H9 (cell line): ENCODE measurements at places on chromosomes 5 and 9. TPM values are rescaled to one million over a fixed set of nuclear protein-coding genes. Genes with fewer than 3 reads are reported as not detected.
A peak's percentile ranks its signal among the peaks of the same experiment; 100 is the strongest.

- 0 out of 2 replicates have a peak, but pooled peaks cover 4% of the 10 kb centered on the region for H3K4me1 ChIP-seq
- H3K4me3 ChIP-seq: no peak overlapping the region
- no peak overlapping the region for H3K27ac ChIP-seq
- H3K27me3 ChIP-seq: no peaks in the 10 kb centered on the region
- no peak for DNase-seq
Observed at GRCh38 chr5:81908044-81908443, 63.8 kb upstream of the ATG10 start.

DNA sequence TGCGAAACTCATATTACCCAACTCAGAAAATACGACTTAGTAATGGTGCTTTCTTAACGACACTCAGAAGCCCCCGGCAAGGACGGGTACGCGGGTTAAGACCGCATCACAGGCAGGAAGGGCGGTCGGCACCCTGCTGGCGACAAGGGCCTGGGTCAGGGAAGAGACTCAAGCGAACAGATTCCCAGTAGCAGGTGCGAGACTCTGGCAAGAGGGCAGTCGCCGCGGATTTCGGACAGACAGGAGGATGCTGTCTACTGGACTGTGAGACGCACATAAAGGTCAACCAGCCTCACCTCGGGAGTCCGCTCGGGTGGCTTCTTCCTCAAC is 398 bp downstream of the RAPGEF6 start:
- no peaks in the 10 kb centered on the region for H3K27me3 ChIP-seq
- no peak overlapping the region for H3K27ac ChIP-seq
- 0 out of 2 replicates have a peak, but pooled peaks cover 2% of the 10 kb centered on the region for H3K4me1 ChIP-seq
- DNase-seq: peak; percentile 87

- H3K36me3 ChIP-seq: no peaks in the 10 kb centered on the region; the same call in 1 of the 2 replicates
- no peaks in the 10 kb centered on the region for H3K4me1 ChIP-seq
- no peak overlapping the region for H3K4me3 ChIP-seq
- no peak overlapping the region for H3K27ac ChIP-seq
Observed at GRCh38 chr9:80866121-80866520, 823.2 kb downstream of the TLE1 start.

GRCh38 chr9:111533099-111533790 is 8.3 kb downstream of the ZNF483 start:
- H3K4me3 ChIP-seq: no peak overlapping the region
- peaks cover 75% of the 10 kb centered on the region for H3K36me3 ChIP-seq
- H3K27ac ChIP-seq: no peak overlapping the region
- DNase-seq: no peak
- no peaks in the 10 kb centered on the region for H3K27me3 ChIP-seq

DNA sequence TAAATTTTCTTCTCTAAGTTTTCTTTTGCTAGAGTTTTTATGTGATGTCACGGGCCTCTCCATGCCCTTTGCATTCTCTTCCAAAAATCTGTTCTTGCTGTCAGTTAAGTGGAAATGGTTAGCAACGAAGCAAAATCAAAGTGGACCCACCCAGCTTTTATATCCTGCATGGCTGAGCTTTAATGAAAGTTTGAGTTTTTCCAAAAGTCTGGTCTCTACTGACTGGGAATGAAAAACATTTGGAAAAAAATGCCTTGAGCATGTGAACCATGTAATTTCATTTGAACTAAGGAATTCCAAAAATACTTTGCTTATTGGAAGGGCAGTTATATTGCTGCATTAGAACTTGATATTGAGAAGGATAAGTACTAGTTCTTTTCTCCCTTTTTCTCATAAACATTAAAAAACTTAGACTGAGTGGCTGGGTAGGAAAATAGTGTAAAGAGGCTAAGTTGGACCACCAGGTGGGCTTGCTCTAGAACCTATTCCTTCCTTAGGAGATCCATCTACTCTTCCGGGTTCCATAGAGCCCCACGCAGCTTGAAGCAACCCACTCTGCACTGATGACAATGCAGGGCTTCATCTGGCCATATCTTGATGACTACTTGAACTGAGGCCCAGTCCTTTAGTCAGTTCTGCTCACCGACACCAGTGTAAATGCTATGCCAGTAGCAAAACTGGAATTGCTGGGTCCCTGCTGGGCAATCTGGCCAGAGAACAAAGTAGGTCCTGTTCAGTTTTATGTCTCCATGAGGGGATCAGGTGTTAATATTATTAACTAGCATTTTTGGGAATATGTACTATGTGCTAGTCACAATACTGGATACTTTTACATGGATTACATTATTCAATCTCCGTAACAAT is 17.4 kb upstream of the RIC1 start:
- no peak for DNase-seq
- H3K36me3 ChIP-seq: no peaks in the 10 kb centered on the region; the same call in 1 of the 2 replicates
- no peaks in the 10 kb centered on the region for H3K27me3 ChIP-seq
- no peak overlapping the region for H3K27ac ChIP-seq
- no peak overlapping the region for H3K4me3 ChIP-seq
- no peaks in the 10 kb centered on the region for H3K4me1 ChIP-seq

SLC45A2 gene
- total RNA-seq: not detected in 2 replicates

PCDH1 gene
- total RNA-seq: 127 and 131 TPM in 2 replicates

HMCN2 gene
- 6.7 and 8.6 TPM in 2 replicates for total RNA-seq
